Activated T-cell treated with anti-CD3 and anti-CD28 coated beads, Interleukin-2, amount 50 U/mL, for 72 hours (primary cell): ENCODE measurements at places on chromosomes 12 and 14. TPM values are rescaled to one million over a fixed set of nuclear protein-coding genes. Genes with fewer than 3 reads are reported as not detected.

- no peak for DNase-seq
- no peak overlapping the region for H3K27ac ChIP-seq
- H3K36me3 ChIP-seq, result no peaks in the 10 kb centered on the region
- H3K27me3 ChIP-seq, result no peaks in the 10 kb centered on the region
- no peak overlapping the region for H3K4me3 ChIP-seq
- H3K4me1 ChIP-seq, result no peaks in the 10 kb centered on the region
These were observed 32.3 kb downstream of the EP400 start for GRCh38 chr12:131982041-131982440.

- H3K4me3 ChIP-seq, result no peak overlapping the region
- H3K27me3 ChIP-seq, result no peaks in the 10 kb centered on the region
These were observed 363.1 kb downstream of the KCNH5 start for GRCh38 chr14:62682208-62682607.

The PLEKHA5 gene
- total RNA-seq, result 4.6 TPM

DNA sequence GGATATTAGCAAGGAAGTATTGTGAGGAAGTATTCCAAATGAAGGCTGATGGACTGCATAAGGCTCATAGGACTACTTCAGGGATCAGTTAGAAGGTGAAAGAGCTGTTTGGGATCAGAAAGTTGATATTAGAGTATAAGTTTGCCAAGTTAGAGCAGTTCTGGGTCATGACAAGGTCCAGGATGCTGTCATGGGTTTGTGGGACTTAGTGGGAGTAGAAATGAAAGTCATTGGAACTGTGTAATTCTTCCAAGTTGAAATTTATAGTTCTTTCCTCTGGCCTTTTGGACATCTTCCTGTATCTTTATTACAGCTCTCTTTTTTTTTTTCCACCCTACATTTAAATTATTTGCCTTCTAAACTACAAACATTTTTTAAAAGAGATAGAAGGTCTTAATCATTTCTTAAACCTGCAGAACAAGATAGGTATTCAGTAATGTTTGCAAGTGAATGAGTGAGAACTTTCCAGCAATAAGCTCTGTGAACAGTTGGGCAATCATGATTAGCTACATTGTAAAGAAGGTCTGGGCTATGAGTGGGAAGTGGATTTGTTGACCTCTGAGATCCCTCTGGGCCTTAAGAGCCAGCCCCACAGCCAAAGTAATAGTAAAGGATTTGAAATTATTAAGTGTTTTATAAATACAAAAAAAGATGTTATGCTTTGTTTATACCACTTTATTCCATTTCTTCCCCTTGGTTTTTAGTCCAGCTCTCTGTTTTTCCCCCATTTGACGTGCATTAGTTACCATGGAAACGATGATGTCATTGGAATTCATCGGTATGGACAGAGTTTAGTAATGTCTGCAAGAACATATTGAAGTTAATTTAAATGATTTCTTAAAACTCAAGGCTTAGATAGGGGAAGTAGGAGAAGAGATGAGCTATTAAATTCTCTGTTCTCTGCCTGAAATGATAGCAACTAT, 247.9 kb upstream of the ARHGAP5 start:
- no peaks in the 10 kb centered on the region for H3K27me3 ChIP-seq
- H3K4me1 ChIP-seq, result no peaks in the 10 kb centered on the region
- no peak overlapping the region for H3K4me3 ChIP-seq
- H3K36me3 ChIP-seq, result no peaks in the 10 kb centered on the region
- DNase-seq, result no peak
